ENCODE measurements at places on chromosomes 13 and 19.
A peak's percentile ranks its signal among the peaks of the same experiment; 100 is the strongest.

DNA sequence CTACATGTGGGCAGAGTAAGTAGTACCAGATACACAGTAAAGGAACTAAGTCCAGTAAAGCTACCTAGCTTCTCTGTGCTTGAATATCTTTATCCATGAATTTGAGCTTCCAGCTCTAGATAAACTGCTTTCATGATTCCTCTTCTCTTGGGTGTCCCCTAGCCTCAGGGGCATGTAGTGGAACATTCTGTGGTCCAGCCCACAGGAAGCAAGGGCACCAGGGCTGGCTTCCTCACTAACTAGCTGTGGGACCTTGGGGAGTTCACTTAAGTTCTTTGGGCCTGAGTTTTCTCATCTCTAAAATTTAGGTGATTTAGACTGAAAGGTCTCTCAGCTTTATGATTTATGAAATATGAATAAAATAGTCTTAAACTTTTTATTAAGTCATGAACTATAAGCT is 185.7 kb downstream of the KATNAL1 start:
- DNase-seq: no peak

DNA sequence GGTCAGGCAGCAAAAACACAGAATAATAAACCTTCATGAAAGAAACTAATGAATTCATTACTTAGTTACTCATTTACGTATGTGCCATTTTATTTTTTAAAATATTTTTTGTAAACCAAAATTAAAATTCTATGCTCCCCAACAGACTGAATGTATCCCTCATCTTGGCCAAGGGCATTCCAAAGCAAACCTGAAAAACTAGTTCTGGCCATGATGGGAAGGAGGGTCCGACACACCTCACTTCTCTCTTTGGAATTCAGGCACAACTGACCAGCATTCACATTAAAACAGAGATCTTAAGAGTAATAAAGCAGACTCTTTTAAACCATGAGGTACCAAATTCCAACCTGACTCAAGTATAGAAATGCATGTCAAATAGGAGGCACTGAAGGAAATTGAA is 1576.9 kb upstream of the SPRY2 start:
- DNase-seq: no peak

DNA sequence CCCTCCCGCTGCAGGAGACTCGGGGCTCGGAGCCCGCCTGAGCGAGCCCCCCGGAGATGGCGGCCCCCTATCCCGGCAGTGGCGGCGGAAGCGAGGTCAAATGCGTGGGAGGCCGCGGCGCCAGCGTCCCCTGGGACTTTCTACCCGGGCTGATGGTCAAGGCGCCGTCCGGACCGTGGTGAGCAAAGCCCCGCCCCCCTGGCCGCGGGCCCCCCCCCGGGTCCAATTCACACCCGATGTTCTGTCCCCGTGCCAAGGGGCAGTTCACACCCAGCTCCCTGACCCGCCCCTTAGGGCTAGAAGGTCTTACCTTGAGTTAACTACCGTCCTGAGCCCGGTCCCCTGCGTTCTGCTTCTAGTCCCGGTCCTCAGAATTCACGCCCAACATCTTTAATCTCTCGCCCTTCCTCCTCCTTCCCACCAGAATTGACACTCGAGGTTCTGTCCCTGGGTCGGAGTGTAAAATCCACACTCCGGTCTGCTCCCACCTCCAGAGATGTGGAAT is 1.4 kb downstream of the NPAS1 start:
- no peak for DNase-seq

DNA sequence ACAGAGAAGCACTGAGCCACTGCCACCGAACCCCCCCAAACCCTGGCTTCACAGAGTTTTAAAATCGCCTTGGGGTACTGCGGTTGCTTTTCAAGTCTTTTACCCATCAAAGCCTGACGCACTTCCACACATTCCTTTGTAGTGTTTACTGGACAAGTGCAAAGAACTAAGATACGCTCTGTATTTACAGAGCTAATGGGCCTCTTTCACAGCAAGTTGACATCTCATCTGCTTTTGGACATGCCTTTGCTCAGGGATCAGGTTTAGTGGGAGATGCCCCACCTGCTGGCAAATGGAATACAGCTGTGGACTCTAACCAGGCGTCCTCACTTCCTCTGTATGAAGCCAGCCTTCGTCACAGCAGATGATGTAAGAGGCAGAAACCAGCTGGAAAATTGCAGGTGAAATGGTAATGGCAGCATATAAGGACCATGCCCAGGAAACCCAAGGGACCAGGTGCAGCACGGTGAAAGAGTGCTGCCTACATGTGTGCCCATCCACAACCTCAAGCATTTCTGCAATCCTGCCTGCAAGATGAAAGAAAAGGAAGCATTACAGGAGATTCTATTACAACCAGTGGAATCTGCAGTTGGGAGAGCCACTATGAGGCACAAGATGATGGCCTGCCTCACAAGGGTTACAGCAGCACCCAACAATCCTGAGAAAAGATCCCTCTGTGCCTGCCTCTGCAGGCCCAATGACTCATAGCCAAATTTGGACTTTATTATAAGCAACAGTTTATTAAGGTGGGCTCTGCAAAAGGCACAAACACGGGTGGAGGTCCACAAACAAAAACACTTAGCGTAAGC is 34.7 kb downstream of the BRD4 start:
- DNase-seq: no peak

- DNase-seq: no peak
Observed at GRCh38 chr13:47294691-47295090, 397.8 kb upstream of the HTR2A start.

DNA sequence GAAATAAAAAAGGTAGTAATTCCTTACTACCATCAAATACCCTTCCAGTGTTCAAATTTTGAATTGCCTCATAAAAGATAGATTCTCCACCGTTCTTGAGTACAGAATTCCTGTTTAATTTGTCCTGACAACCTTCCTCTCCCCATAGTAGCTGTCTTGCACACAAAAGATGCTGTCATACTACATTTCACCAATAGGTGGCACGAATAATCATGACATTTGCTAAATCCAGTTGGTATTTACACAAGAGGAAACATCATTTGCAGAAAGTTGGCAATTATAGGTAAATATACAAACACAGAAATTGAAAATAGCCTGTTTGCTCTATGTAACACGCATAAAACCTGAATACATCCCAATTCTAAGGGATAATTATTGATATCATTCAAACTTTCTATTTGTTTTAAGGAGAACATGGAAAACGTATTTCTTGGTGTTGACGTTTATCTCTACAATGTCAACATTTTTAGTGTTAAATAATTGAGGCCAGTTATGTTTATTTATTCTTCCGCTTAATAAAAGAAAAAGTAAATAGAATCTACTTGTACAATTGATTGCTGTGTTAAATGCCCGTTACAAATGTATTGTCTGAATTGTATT is 58.3 kb upstream of the CLDN10 start:
- DNase-seq: no peak

DNA sequence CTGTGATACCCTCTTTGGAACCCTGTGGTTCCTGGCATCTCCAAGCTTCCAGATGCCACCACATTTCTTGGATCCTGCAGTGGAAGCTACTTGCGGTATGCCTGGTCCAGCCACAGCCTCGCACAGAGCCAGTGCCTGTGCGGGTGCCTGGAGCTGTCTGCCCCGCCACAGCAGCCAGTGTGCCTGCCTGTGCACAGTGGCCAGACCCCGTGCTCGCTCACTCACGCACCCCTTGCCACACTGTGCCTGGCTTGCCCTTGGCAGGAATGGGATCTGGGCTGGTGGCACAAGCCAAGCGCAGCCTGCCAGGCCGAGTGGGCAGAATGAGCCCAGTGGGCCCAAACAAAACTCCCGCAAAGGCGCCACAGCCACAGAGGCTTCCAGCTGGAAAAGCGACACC is 26.2 kb downstream of the POMP start:
- DNase-seq: no peak

- no peak for DNase-seq
Observed at GRCh38 chr13:28557725-28558520, 63.0 kb upstream of the FLT1 start.

- peak; percentile 93 for DNase-seq
Observed at GRCh38 chr19:18251587-18252369, 22.5 kb downstream of the IQCN start.

GRCh38 chr19:47470447-47471195 is 1.1 kb downstream of the SLC8A2 start:
- DNase-seq: no peak

GRCh38 chr13:47121092-47121763 is 224.4 kb upstream of the HTR2A start:
- no peak for DNase-seq

DNA sequence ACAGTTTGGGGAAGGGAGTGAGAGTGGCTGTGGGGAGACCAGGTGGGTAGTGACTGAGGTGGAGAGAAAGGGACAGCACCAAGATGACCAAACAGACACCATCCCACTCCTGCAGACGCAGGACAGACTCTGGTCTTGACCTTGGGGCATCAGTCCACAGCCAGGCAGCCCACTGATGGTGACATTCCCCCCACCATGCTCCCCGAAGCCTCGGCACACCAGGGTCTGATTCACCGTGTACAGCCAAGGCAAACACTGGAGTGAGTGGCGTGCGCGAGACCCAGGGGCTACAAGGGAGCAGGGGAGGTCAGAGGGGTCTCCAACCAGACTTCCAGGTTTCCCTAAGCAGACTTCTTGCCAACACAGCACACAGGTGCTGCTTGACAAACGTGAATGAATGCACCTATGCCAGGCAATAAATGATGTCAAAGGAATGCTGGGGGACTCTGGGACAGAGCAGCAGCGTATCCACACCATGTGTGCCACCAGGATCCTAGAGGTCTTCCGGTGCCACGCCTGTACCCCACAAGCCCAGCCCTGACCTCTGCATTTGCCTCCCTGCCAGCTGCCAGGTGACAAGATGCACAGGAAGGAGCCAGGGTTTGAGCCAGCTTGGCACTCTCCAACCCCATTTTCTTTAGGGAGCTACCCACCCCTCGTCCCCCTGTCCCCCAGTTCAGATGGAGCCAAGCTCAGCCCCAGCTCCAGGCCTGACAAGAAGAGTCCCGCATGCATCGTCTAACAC is 18.5 kb downstream of the RANBP3 start:
- no peak for DNase-seq

DNA sequence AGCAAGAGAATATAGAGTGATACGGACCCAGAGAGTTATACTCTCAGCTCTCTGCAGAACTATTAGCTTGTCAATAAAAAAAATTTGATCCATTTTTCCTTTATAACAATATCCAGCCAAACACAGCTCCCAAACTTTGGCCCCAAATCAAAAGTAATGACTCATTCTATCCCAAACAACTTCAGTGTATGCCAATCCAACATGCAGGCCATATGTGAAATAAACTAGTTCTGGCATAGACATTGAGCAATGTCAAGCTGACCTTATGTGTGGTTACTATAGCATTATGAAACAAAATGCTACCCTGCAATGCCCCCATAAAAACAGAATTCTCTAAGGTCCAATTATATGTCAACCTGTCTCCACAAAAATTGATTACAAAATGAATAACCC is 209.5 kb downstream of the DNAJC15 start:
- no peak for DNase-seq

DNA sequence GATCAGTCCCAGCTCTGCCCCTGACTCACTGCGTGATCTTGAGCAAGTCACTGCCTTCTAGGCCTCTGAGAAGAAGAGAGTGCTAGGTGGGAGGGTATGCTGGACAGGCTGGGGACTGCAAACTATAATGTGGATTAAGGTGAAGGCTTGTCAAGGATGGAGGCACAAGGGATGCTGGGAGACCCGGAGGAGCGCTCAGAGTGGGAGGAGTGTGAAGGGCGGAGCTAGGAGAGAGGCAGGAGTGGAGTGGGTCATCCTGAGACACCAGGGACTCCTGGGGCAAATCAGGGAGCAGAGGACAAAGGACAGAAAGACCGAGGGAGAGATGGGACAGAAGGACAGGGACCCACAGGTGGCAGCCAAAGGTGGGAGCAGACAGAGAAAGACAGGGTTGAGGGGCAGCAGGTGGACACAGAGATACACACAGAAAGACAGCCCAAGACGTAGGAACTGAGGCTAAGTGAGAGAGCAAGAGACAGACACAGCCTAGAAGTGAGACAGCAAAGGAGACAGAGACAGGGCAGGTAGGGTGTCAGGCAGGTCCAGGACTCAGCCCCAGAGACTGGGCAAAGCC is 2.6 kb downstream of the GRIK5 start:
- no peak for DNase-seq

DNA sequence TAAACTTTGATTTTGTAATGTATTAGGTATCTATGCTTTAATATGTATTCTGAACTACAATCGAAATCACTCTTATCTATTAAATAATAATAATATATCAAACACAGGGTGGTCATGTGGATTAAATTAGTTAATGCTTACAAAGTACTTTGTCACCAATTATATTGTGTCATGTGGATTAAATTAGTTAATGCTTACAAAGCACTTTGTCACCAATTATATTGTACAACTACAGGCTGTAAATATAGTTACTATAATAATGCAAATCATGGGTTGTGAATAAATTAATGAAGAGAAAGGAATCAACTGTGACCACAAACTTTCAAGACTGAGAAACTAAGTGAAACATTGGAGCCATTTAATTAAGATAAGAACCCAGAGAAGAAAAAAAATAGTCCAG is 1929.1 kb upstream of the PCDH20 start:
- no peak for DNase-seq

DNA sequence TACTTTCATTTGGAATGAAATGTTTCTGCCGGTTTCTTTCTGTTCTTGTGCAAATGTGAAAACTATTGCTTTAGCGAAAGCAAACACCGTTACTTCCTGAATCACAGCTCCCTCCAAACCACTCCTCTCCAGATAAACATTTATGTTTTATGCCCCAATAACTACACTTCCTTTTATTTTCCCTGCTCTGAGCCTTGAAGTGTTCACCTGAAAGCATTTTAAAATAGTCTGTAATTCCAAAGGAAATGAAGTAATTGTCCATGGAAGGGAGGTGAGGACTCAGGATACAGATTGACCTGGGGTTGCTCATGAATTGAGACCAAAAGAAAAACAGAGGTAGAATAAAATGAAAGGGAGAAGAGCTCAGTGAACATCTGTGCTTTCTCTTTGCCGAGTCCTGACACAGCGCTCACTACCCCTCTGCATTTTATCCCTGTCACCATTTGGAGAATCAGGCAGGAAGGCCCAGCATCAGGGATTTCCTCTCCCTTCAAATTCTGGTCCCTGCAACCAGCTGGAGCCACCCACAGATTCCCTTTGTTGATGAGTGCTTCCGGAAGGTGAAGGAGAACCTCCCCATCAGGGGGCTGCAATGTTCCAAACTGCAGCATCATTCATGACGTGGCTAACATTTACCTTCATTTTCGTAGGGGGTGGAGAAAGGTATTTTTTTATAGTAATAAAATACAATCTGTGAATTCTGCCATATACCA is 171.9 kb downstream of the ITGBL1 start:
- DNase-seq: no peak

- DNase-seq: no peak
Observed at GRCh38 chr13:110336681-110337080, 29.6 kb downstream of the COL4A2 start.

GRCh38 chr13:102659168-102659713 is 35.6 kb downstream of the METTL21C start:
- no peak for DNase-seq

Measured in stimulated activated effector memory CD8-positive, alpha-beta T cell treated with anti-CD3 and anti-CD28 coated beads, Interleukin-12 subunit alpha, Interleukin-12 subunit beta, amount 100 ng/mL, for 72 hours (primary cell).